ENCODE measurements at places on chromosomes 6 and 20.

DNA sequence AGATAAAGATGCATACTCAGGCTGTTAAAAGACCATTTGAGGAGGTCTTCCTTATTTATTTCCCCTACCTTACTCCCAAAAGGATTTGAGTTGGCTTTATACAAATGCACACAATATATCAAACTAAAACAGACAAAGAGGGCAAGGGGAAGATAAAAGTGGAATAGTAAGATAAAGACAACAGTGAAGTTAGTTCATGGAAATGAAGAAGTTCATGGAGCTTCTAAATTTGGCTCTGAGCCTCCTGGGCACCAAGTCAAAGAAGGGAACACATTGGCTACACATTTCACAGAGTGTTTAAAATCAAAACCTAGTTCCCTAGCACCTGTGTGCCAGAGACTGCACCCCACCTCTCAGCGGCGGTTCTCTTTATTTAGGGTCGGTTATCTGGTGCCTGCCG, 25.8 kb upstream of the ARMC2 start:
- DNase-seq, result no peak

- no peak for DNase-seq
Observed at GRCh38 chr20:60653111-60653845, 598.8 kb upstream of the CDH4 start.

DNA sequence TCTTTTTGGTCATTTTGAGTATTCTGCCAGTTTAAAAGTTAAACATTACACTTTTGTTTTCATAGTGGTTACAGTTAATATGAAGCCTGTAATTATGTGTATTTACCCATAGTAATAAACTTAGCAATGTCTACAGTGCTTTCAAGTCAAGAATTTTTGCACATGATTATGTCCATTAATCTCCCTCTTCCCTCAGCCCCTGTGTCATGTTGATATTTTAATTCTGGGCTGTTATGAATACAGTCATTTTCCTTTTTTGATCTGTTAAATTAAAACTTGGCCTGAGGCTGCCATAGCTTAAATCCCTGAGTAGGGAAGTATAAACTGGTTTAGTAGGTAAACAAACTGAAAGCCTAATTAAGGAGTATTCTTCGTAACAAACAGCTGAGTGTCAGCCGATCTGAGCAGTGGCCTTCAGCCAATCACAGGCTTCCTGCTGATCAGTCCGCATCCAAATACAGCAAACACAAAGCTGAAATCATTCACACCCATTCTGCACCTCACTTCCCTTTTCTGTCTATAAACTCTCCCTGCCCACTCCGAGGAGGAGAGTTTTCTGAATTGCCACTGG, 9.5 kb upstream of the SFT2D1 start:
- DNase-seq, result no peak

DNA sequence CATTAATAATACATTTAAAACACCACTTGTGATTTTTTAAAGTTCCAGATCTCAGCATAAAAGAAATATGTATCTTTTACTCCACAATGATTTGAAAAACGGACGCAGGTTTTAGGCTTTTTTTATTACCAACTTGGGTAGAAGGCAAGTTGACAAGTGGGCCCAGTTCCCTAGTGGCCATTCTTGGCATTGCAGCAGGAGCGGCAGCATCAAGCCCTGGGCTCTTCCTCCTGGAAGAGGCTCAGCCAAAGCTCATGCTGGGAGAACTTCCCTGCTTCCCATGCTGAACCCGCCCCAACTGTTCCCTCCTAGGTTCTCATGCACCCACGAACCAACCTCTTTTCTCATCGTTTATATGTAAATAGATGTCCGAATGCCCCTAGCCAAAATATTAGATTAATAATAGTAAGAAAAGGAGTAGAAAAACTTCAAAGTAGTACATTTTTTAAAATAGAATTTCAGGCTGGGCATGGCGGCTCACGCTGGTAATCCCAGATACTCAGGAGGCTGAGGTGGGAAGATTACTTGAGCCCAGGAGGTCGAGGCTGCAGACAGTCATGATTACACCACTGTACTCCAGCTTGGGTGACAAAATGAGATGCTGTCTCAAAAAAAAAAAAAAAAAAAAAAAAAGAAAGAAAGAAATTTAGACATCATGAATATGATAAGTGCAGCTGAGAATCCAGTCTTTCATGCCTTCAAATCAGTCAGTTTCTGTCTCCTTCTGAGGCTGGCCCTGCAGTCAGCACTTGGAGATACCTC, 18.2 kb upstream of the MYB start:
- DNase-seq, result no peak

- no peak for DNase-seq
Observed at GRCh38 chr6:20279051-20279450, 66.8 kb upstream of the MBOAT1 start.

DNA sequence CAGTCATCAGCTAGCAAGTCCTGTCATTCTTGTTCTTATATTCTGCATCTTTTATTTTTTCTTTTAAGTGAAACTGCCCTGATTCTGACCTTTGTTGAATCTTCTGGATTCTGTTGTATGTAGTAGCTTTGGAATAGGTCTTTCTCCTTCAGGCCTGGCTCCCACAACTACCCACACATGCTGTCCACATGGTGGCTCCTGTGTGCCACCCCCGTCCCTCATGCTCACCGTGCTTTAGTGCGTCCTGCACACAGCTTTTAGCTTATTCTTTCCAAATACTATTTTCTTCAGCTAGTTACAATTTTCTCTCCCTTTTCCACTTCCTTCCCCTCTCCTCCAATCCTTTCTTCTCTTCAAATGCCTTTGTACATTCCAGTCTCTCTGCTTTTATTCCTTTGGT, 61.8 kb downstream of the CTNNBL1 start:
- DNase-seq, result no peak

GRCh38 chr6:122276637-122277036, 122.8 kb upstream of the HSF2 start:
- DNase-seq, result no peak

- no peak for DNase-seq
Observed at GRCh38 chr20:13611611-13612125, 27.1 kb downstream of the TASP1 start.

DNA sequence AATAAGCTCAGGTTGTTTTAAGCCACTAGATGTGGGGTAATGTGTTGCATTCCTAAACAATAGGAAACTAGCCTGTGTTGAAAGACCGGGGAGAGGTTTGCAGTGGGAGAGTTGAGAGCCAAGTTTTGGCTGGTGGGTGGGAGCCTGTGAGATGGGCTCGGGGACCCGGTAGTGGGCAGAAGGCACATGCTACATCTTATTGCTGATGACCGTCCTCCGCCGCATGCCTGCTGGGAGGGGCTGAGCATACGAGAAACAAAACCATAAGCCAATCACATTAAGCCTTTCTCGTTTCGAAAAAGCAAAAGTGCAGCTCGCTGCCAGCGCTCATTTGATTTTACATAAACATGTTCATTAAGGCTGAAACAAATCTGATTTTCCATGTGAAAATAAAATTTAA, 57.4 kb upstream of the MPC1 start:
- DNase-seq, result no peak

- DNase-seq, result no peak
Observed at GRCh38 chr6:105568142-105568541, 165.3 kb upstream of the PREP start.

- no peak for DNase-seq
Observed at GRCh38 chr6:82680192-82680591, 316.6 kb downstream of the TPBG start.

GRCh38 chr6:13838616-13839015, 24.3 kb upstream of the MCUR1 start:
- no peak for DNase-seq

DNA sequence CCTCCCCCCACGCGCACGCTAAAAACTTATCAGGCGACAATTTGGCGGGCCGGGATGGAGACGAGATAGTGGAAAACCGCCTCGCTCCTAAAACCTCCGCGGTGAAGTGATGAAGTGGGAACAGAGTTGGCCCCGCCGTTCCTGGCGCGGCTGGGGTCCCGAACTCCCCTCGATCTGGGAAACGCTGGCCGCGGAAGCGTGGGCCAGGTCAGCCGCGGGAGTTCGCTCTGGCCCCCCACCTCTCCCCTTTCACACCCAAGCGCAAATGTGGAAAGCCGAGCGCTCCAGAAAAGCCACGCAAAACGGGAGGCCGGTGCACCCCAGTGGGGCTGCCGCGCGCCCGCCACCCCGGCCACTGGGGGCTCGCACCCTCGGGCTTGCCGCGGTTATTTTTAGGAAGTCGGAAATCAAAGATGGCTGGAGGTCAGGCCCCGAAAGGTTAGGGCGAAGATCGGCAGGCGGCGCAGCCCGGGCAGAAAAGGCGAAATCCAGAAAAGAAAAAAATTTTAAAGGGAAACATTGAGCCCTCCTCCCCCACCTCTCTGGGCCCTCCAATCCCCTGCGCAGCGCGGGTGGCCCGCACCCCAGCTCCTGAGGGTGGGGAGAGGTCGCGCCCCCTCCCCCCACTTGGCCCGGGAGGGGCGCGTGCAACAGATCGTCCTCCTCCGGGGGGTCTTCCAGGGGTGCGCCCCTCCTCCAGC, 1.0 kb downstream of the SALL4 start:
- DNase-seq, result no peak

DNA sequence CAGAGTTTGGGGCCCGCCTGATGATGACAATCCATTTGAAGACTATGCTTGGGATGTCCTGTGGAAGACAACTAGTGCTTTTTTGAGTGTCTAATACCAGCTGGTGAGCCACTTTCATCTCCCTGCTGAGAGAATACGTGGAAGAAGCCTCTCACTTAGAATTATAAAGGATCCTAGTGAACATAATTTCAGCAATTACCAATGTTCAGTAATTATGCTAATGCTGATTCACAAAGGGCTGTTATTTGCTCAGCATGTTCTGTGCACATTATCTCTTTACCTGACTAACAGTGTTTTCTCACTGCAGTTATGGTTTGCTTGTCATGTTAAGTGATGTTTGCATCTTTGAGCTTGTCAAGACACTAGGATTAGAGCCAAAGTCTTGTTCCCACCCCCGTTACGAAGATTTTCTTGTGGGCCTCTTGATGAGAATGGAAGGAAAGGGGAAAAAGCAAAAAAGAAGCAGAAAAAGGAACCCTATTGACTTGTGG, 282.1 kb upstream of the CHD6 start:
- DNase-seq, result no peak

- DNase-seq, result no peak
Observed at GRCh38 chr6:158284007-158284875, 28.0 kb upstream of the TULP4 start.

DNA sequence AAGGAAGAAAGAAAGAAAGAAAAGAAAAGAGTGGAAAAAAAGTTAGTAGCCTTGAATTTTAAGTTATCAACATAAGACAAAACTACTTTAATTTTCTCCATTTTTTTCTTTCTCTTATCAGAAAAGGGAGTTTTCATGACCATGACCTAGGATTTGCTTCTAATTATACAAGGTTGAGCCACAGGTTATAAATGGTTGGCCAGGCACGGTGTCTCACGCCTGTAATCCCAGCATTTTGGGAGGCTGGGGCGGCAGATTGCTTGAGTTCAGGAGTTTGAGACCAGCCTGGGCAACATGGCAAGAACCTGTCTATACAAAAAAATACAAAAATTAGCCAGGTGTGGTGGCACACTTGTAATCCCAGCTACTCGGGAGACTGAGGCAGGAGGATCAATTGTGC, 7.8 kb upstream of the MTRES1 start:
- DNase-seq, result no peak

DNA sequence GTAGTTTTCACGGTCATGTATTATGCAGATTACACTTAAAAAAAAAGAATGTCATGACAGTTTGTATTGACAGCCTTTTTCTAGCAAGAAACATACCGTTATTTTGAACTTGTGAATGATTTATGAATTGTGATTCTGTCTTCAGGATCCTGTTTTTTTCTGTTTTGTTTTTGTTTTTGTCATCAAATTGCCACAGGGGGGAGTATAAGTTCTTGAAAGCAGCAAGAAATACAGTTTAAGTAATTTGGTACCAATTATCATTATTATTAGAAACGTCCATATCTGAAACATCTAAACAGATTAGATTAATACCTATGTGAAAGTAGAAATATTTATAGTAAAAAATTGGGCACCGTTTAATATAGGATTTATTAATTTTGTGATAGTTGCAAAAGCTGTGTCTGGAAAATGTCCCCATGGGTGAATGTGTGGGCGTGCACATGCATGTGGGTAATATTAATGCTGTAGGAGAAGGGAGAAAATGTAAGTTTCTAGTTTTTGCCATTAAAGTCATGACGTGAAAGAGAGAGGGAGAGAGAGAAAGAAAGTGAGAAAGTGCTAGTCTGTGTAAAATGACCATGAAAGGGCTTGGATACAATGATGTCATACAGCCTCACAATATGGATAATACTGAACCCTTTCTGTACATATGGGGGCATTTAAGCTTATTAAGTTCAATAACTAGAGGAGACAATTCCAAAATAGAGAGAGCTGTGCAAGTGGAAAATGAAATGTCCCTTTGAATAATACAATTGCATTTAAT, 9.4 kb upstream of the CCN2 start:
- no peak for DNase-seq

Data from stimulated activated CD8-positive, alpha-beta memory T cell treated with anti-CD3 and anti-CD28 coated beads, Interleukin-4, amount 100 ng/mL, for 4 hours (primary cell).